Adrenal gland (tissue), 19 donors: ENCODE measurements at places on chromosomes 7 and 10. TPM values are rescaled to one million over a fixed set of nuclear protein-coding genes. Genes with fewer than 3 reads are reported as not detected.

Gene VSTM4
- 57.9 TPM for total RNA-seq

Gene ADRB1
- not detected for total RNA-seq

Gene CDNF
- total RNA-seq = 0.97 TPM

- no peak for DNase-seq
- no peak overlapping the region for H3K4me3 ChIP-seq
- H3K4me1 ChIP-seq = no peaks in the 10 kb centered on the region
- H3K27me3 ChIP-seq = no peaks in the 10 kb centered on the region
- H3K36me3 ChIP-seq = no peaks in the 10 kb centered on the region
Observed at GRCh38 chr7:105890290-105890997, 14.0 kb upstream of the ATXN7L1 start.

GRCh38 chr7:106065575-106066500 lies 46.3 kb downstream of the SYPL1 start:
- peaks cover 23% of the 10 kb centered on the region for H3K4me1 ChIP-seq
- DNase-seq = peak; percentile 40
- H3K27ac ChIP-seq = peak overlapping the region; percentile 89
- H3K36me3 ChIP-seq = no peaks in the 10 kb centered on the region
- H3K27me3 ChIP-seq = no peaks in the 10 kb centered on the region
- no peak overlapping the region for H3K4me3 ChIP-seq

- DNase-seq = peak; percentile 56
- H3K27me3 ChIP-seq = no peaks in the 10 kb centered on the region
- H3K4me1 ChIP-seq = no peaks in the 10 kb centered on the region
- no peak overlapping the region for H3K4me3 ChIP-seq
- no peaks in the 10 kb centered on the region for H3K36me3 ChIP-seq
Observed at GRCh38 chr10:111756217-111757061, 427.1 kb downstream of the GPAM start.

Gene TMEM130
- total RNA-seq = 0.89 TPM

- H3K27ac ChIP-seq = no peak overlapping the region
- no peaks in the 10 kb centered on the region for H3K36me3 ChIP-seq
- H3K4me3 ChIP-seq = no peak overlapping the region
- no peaks in the 10 kb centered on the region for H3K4me1 ChIP-seq
- no peak for DNase-seq
Observed at GRCh38 chr7:22268884-22269421, 88.0 kb downstream of the RAPGEF5 start.
